Naive thymus-derived CD8-positive, alpha-beta T cell (primary cell): ENCODE measurements at places on chromosomes 1 and 21. TPM values are rescaled to one million over a fixed set of nuclear protein-coding genes. Genes with fewer than 3 reads are reported as not detected.

The FCRL6 gene
- total RNA-seq: 2.1 TPM

The RORC gene
- total RNA-seq: not detected

The FHL3 gene
- total RNA-seq: 11.0 TPM

The CAMSAP2 gene
- total RNA-seq: 7.2 TPM

The CFAP141 gene
- total RNA-seq: not detected

The TRIM67 gene
- not detected for total RNA-seq

The PRAMEF8 gene
- not detected for total RNA-seq

The EXTL1 gene
- 0.19 TPM for total RNA-seq

The LAMC1 gene
- total RNA-seq: 0.99 TPM

The PSMA5 gene
- total RNA-seq: 74.5 TPM

The SLC25A34 gene
- 3.5 TPM for total RNA-seq

GRCh38 chr1:220817907-220818306, 31.2 kb downstream of the MTARC1 start:
- no peak for DNase-seq

DNA sequence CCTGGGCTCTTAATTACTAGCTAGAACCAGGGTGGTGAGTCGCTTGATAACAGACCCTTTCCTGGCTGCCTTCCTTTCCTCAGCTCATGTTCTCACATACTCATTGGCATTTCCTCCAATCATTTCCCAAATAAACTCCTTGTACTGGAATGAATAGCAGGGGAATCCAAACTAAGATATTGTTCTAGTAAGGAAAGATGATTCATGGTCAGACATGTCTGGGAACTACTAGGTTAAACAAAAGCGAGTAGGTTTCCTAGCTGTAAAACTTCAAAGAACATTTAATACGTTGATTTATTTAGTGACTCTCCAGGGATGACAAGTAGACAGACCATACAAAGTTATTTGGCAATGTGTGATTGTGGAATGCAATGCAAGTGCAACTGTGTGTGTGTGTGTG, 121.2 kb upstream of the KCNJ6 start:
- no peak for DNase-seq

GRCh38 chr1:47216278-47217059, 15.6 kb downstream of the TAL1 start:
- DNase-seq: no peak

GRCh38 chr1:31019401-31019800, 46.1 kb downstream of the PUM1 start:
- DNase-seq: no peak

DNA sequence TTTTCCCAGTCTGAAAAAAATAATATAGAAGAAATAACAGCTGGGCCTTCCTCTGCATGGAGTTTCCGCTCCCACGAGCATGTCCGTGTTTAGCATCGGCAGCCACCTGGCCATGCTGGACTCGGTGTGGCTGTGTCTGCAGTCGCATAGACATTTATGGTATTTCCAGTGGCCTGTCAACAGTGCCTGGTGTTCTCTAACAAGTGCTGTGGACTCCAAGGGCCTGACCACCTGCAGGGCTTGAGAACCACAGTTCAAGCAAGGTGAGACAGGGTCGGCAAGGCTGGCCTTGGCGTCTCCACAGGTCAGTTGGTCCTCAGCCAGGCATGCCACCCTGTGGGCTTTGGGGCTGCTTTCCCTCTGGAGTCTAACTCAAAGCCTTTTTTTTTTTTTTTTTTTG, 124.8 kb downstream of the PGBD5 start:
- no peak for DNase-seq

- DNase-seq: no peak
Observed at GRCh38 chr1:172112576-172112975, 271.3 kb downstream of the DNM3 start.

DNA sequence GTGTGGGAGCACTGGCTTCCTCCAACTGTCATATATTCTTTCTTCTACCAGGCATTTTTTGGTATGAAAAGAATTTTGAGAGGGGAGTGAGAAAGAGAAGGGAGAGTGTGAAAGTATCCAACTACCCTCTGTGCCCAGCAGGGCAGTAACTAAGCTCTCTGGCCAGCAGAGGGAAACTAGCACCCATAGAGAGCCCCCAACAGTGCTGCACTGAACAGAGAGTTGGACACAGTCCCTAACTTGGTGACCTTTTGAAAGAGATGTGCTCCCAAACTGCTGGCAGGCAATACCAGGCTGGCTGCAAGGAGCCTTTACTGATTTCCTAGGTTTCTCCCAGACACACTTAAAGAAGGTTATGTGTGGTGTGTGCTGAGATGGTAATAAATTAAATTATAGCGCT, 118.8 kb upstream of the PBX1 start:
- DNase-seq: no peak

- DNase-seq: no peak
Observed at GRCh38 chr1:64087768-64088167, 115.7 kb upstream of the UBE2U start.

DNA sequence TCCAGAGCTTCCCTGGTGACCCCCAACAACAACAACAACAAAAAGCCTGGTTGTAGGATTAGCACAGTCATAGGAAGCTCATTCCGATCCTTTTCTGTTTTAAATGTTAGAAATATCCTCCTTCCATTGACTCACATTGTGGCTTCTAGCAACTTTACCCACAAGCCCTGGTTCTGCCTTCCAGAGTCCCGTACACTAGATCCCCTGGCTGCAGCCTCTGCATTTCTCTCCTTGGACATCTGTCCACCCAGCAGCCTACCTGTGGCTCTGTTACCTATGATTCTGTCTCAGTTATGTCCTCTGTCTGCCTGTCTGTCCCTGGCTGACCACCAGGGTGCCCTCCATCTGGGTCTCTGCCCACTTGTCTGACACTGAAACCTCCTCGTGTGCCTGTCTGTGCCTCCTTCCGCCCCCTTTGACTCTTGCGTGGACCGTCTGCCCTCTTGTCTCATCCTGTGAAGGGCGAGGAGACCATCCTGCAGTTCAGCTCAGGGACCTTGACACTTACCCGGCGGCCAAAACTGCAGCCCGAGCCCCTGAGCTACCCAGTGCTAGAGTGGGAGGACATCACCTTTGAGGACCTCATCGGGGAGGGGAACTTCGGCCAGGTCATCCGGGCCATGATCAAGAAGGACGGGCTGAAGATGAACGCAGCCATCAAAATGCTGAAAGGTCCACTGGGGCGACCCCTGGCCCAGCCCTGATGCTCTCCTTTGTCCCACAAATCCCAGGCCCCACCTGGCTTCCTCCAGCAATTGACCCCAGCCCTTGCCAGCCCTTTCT, 16.1 kb downstream of the TIE1 start:
- DNase-seq: no peak

DNA sequence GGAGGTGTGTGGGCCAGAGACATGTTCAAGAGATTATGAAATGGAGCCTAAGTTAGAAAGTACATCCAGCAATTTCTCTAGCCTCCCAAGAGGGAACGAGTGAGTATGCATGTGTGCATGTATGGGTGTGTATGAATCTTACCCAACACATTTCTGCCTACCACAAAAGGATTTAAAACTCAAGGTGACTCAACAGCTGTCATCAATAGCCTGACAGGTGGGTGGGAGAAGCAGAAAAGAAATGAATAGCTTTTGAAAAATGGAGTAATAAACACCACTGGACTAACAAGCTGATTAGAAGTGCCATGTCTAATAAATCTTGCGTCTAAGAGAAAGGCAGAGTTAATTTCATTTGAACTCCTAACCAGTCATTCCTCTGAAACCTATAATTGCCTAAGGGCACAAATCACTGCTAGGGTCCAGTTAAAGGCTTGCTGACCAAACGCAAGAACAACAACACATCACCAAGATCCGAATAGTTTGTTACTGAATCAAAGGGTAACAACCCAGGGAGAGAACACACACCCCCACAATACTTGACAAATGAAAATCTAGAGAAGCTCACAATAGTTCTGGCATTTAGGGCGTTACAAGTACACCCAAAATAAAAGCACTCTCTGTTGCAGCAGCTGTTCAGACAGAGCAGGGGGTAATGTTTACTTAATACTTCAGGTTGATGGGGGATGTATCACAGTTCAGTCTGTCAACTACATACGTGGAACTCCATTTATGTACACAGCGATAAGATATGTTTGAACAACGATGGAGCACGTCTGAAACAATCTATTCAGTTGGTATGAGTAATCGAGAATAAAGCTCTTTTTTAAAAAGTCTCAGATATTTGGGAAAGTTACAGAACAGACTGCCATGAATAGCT, 1.4 kb downstream of the KIAA0319L start:
- no peak for DNase-seq

- no peak for DNase-seq
Observed at GRCh38 chr1:167658574-167659328, 28.7 kb downstream of the RCSD1 start.

DNA sequence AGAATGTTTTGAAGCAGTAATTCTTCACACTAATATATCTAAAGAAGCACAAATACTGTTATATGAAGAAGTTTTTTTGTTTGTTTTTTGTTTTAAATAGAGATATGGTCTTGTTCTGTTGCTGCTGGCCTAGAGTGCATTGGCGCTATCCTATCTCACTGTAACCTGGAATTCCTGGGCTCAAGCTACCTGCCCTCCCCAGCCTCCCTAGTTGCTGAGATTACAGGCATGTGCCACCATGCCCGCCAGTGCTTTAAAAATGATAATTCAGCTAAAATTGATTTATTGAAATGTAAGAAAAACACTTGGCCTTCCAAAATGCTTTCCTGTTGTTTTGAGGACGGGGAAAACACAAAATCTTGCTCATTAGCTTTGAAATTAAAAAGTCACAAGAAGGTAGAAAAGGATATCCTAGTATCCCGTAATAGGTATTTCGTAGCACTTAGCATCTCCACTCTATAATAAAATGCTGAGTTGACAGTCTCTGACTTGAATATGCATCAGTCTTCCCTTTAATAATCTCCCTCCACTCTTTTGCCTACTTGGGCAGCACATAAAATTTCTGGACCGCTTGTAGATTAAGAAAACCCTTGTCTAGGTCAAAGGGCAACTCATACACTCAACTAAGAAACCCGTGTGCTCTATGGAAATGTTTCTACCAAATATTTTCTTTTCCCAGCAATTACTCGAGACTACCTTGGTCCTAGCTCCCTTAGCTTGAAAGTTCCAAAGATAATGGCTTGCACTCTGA, 1.3 kb downstream of the SCYL3 start:
- DNase-seq: no peak

DNA sequence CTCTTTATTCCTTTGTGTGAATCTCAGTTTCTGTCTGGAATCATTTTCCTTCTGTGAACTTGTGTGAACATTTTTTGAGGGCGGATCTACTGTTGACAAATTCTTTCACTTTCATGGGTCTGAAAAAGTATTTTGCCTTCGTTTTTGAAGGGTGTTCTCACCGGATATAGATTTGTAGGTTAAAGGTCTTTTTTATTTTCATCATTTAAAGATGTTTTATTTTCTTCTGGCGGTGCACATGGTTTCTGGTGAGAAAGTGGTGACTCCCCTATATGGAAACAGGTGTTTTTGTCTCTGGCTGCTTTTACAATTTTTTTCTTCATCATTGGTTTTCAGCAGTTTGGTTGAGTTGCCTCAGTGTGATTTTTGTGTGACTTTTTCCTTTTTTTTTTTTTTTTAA, 94.9 kb downstream of the DYRK1A start:
- peak; percentile 72 for DNase-seq

DNA sequence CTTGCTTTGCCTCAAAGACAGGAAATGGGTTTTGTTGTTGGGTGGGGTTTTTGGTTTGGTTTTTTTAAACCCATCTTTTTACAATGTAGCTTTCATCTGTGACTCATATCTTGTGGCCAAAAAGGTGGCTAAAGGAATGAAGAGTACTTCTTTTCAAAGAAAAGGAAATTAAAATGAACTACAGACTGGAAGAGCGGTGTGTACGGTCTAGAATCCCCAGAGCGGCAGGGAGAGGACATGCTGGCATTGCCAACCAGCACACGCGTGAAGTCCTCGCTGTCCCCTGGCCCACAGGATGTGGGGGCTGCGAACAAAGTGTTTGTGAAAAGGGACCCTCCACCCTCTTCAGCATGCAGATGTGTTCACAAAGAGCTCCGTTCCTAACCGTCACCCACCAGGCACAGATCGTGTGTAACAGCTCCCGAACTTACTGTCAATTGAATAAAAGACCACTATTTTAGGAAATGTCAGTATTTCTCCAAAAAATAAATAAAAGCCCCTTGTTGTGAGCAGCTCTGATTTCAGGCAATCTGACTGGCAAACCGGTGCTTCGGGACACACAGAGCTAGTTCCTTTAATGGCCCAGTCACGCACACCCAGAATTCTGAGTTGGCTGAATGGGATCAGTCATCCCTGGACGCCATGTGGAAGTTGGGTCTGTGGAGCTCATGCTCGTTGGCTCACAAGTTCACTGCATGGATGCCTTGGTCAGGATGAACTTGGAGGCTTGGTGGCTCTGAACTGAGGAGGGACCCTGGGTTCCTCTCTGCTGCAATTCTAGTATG, 602.9 kb downstream of the NPHP4 start:
- peak; percentile 85 for DNase-seq

DNA sequence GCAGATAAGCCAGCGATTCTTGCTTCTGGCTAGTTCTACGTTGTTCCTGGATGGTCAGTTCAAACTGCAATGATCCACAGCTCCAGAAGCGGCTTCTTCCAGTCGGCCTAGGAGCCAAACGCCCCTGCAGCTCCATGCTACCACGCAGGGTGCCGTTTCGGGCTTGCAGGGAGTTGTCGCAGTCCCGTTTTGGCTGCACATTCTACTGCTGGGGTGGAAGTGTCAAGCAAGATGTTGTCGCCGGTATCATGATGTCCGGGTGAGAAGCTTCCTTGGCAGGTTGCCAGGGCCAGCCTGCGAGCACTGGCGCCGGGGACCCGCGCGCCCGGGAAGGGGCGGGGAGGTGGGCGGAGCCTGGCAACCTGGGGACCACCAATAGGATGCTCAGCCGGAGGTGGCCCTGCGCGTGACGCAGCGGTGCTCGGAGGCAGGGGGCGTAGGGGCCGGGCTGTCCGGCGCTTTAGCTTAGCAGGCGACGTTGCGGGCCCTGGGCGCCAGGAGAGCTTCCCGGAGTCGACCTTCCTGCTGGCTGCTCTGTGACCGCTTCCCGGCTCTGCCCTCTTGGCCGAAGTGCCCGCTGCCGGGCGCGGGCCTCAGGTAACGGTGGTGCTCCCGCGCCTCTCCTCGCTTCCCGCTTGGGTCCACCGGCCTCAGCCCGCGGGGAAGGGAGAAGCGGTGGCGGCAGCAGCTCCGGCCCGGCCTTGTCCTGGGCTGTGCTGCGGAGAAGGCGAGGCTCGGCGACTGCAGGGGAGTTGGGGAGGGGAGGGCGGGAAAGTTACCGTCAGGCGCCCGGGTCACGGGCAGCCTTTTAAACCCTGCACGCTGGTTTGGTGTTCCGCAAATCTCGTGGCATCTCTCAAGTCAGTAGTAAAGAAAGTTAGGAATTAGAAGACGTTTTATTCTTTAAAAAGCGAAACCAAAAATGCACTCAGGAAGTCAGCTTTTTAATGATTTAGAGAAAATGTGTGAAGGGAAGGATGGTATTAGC, at the start of gene SOAT1:
Gene SOAT1 (plus strand): TSS at position 458 of the 988 bp plus-strand sequence. CDS start 8,888 bp downstream, outside the sequence.
- DNase-seq: peak; percentile 92

GRCh38 chr1:115757326-115757725, 11.2 kb downstream of the CASQ2 start:
- no peak for DNase-seq

DNA sequence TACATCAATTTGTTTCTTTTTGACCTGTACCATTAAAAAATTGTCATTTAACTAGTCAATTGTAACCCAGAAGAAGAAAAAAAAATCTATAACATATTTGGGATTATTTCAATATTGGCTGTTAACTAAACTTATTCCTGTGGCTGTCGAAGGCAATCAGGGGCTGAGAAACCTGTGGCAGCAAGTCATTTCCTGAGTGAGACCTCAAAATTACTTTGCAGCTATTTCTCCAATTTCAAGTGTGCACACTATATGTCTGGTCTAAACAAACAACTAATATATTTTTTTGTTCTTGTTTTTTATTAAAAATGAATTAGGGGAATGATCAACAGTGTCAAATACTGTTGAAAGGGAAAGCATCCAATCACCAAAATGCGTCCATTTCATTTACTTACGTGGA, 1357.6 kb upstream of the B3GALT2 start:
- no peak for DNase-seq
